ENCODE measurements at places on chromosomes 11 and 22.

- no peak for DNase-seq
These were observed 24.0 kb downstream of the PAX6 start for GRCh38 chr11:31786996-31787685.

- peak; percentile 51 for DNase-seq
These were observed 133.6 kb upstream of the SESN3 start for GRCh38 chr11:95364324-95365295.

DNA sequence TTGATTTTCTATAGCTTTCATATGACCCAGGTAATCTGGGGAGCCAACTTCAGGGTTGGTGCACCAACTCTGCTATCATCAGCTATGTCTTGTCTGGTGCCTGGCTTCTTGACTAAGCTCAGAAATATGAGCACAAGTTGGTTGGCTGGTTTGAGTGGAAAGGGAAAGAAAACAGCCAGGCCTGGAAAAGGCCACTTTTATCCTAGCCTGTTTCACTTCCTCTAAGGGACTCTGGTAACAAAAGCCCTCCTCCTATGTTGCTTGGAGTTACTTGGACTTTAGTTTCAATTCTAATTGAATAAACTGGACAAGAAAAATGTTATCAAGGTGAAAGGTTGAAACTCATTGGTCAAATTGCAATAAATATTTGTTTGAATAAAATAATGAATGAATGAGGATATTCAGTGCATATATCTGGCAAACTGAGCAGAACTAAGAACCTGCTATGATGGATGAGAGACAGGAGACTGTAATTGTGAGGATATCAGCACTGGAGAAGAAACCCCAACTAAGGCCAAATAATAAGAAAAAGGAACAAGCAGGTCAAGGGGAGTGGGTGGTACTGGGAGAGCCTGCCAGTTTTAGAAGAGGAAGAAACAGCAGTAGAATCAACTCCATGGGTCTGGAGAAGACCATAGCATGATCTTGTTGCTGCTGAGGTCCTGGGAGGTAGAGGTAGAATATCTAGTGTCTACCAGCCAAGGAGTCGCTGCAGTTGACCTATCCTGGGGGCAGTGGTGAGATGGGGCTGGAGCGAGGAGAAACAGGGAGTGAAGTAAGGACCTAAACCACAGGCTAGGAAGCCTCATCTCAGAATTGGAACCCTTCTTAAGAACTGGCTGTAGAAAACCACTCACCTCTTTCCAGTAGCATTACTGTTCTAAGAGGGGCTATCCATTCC, 8.2 kb downstream of the ROBO4 start:
- no peak for DNase-seq

DNA sequence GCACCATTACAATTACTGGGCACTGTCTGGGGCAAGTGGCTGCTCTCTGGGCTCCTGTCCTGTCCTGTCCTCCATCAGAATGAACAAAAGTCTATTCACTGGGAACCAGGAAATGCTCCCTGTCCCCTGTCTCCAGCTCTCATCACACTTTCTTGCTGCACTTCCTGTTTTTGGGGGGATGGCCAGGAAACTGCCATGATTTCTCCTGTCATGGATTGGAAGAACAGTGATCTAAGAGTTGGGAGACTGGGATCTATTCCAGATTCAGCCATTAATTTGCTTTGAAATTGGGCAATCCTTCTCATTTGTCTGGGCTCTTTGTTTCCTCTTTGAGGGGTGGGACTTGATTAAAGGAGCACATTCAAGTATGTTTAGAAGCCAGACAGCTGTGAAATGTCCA, 61.4 kb upstream of the KIRREL3 start:
- no peak for DNase-seq

DNA sequence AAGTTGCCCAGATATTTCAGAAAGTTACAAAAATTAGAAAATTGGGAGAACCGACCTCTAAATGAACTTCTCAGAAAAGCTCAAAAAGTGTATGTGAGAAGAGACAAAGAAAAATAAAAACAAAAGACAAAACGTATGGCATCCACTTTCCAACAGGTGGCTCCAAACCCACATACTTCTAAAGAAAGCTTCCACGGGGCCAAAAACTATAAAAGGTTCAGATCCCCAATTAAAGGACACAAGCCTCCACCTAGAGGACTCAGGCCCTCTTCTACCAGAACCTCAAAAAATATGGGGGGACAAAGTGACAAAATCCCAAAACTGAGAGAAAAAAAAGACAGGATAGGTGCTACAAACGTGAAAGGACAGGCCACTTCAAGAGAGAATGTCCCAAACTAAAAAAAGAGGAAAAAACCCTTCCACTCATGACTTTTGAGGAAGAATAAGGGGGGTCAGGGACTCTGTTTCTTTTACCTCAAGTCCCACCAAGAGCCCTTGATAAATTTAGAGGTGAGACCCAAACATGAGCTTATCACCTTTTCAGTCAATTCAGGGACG, 8.8 kb downstream of the SCGB2A1 start:
- peak; percentile 2 for DNase-seq

- peak; percentile 63 for DNase-seq
These were observed 91.6 kb downstream of the STIM1 start for GRCh38 chr11:3947061-3947460.

DNA sequence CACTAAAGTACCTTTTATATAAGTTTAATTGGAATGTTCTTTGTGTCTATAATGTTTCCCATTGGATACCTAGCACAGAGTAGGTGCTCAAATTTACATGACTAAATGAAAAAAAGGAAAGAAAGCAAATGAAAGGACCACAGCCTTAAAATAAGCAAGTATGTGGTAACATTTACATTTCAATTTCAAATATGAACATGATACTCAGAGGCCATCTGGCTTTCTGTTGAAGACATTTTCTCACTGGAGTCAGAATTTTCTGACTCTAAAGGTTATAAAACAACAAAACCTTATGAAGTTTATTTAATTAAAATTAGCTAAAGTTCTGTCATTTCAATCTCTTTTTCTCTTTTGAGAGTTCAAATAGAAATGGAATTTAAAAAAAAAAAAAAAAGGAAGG, 904 bp upstream of the ANGPTL5 start:
- no peak for DNase-seq

DNA sequence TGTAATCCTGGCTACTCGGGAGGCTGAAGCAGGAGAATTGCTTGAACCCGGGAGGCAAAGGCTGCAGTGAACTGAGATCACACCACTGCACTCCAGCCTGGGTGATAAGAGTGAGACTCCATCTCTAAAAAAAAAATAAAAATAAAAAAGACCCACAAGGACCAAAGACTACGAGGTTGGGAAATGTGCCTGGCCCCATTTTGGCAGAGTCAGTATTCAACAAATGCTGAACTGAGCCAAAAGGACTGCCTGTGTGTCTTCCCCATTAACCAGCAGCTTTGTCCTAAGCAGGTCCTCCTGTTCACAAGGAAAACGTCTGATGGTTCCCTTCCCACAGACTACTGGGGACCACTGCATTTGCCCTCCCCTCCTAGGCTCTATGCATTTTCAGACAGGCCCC, 27.6 kb downstream of the ADORA2A start:
- DNase-seq, result no peak

GRCh38 chr11:2250485-2250884, 19.9 kb downstream of the ASCL2 start:
- DNase-seq, result no peak

- no peak for DNase-seq
These were observed 28.1 kb downstream of the DRD4 start for GRCh38 chr11:665062-665703.

DNA sequence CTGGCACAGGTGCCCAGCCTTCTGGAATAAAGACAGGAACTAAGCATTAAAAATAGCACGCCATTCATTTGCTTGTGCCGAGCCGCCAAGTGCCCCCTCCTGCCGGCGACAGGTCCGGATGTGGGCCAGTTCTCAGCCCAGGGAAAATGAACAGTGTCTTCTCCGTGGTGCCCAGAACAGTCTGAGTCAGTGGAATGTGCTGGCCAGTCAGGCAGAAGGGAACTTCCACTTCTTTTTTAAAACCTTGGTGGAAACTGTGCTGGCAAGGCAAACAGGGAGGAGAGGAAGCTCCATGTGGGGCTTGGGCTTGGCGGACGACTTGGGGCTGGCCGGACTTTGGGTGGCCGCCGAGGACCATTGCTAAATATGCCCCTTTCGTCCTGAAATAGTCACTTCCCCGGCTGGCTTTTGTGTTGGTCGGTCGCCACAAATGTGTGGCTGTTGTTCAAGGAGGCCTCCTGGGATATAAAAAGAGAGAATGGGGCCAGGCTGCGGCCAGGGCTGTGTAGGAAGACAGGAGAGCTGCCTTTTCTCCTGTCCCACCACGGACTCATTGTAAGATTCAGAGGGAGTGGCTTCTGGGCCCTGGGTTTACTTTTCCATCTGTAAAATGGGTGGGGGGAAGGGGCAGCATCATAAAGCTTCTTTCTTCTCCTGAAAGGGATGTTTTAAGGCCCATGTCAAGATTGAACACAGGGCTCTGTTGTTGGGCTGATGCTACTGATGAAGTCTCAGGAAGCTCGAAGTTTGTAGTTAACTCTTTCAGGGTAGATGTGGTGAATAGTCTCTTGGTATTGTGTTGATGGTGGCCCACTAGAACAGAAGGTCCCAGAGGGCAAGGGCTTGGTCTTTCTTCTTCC, 101.0 kb downstream of the PTPRJ start:
- peak; percentile 90 for DNase-seq

DNA sequence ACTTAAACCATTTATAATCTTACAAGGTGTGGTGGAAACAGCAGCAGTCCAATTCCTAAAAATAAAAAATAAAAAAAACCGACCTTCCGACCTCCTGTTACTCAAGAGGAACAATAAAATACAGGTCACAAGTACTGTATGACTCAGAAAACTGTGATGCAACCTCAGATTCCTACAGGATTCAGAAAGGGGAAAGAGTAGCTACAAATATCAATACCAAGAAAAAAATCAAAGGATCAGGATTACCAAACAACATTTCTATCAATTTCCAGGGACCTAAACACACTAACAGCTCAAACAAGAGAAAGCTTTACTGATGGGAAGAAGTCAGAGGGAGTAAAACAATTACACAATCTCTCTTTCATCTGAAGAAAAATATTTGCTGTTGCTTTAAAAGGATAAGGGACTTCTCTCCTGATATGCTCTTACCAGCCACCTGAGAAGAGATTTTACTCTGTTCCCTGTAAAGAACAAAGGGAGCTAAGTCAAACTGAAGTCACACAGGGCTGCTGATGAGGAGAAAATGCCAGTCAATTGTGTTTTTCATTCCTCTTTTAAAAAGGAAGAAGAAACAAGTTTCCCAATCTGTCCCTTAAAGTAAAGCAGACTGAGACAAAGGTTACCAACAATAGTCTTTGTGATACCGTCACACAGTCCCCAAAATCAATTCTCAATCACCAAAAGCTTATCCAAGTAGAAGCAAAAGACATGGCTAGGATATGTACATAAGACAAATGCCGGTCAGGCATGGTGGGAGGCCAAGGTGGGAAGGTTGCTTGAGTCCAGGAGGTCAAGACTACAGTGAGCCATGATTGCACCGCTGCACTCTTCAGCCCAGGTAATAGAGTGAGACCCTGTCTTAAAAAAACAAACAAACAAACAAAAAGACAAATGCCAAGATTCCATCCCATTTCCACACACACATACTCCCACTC, 39.3 kb downstream of the AMBRA1 start:
- peak; percentile 74 for DNase-seq

GRCh38 chr11:17766073-17766359, 31.4 kb downstream of the KCNC1 start:
- DNase-seq, result no peak

GRCh38 chr22:31692186-31692886, 30.3 kb upstream of the PISD start:
- DNase-seq, result peak; percentile 50

DNA sequence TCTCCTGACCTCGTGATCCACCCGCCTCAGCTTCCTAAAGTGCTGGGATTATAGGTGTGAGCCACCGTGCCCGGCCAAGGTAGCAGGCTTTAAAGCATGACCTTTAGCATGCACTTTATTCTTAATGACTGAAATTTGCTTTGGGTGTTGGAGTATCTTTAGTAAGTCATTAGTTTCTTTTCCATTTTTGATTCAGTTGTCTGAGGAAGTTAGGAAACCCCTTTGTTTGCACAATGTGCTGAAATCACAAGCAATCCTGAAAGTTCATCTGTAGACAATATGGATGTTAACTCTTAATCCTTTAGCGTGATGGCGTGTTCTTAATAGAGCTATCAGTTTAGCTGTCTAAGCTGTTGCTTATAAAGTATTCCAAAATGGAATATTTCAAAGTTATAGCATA, 16.8 kb downstream of the SDHD start:
- DNase-seq, result no peak

All from astrocyte of the spinal cord (primary cell).